Cardiac muscle cell (in vitro differentiated cells and primary cell): ENCODE measurements at places on chromosomes 1 and 21.

GRCh38 chr1:190277107-190277506 lies 200.6 kb downstream of the BRINP3 start:
- H3K27me3 ChIP-seq = no peaks in the 10 kb centered on the region
- H3K4me3 ChIP-seq = no peak overlapping the region

- no peaks in the 10 kb centered on the region for H3K36me3 ChIP-seq
- no peak overlapping the region for H3K27ac ChIP-seq
- no peaks in the 10 kb centered on the region for H3K27me3 ChIP-seq
- no peak overlapping the region for H3K4me3 ChIP-seq
- DNase-seq = no peak
- no peaks in the 10 kb centered on the region for H3K4me1 ChIP-seq
Observed at GRCh38 chr1:243680860-243681259, 169.2 kb downstream of the AKT3 start.

DNA sequence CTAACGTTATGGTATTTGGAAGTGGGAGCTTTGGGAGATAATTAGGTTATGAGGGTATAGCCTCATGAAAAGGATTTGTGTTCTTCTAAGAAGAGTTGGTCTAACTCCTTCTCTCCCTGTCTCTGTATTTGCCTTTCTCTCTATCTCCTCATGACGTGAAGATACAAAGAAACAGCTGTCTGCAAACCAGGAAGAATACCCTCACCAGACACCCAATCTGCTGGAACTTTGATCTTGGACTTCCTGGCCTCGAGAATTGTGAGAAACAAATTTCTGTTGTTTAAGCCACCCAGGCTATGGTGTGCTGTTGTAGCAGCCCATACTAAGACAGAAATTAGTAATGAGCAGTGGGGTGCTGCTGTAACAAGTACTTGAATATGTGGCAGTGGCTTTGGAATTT lies 16.1 kb downstream of the C1orf141 start:
- no peaks in the 10 kb centered on the region for H3K4me1 ChIP-seq
- H3K27me3 ChIP-seq = no peaks in the 10 kb centered on the region
- no peak overlapping the region for H3K4me3 ChIP-seq
- no peaks in the 10 kb centered on the region for H3K36me3 ChIP-seq
- no peak for DNase-seq
- H3K27ac ChIP-seq = no peak overlapping the region

- no peak overlapping the region for H3K4me3 ChIP-seq
- no peak for DNase-seq
- H3K27ac ChIP-seq = no peak overlapping the region
- H3K36me3 ChIP-seq = no peaks in the 10 kb centered on the region
Observed at GRCh38 chr1:212477680-212478466, 45.2 kb downstream of the NENF start.

- H3K4me1 ChIP-seq = no peaks in the 10 kb centered on the region
- no peak overlapping the region for H3K4me3 ChIP-seq
- H3K36me3 ChIP-seq = no peaks in the 10 kb centered on the region
- H3K27ac ChIP-seq = no peak overlapping the region
Observed at GRCh38 chr1:169495916-169496315, 10.2 kb upstream of the SLC19A2 start.

DNA sequence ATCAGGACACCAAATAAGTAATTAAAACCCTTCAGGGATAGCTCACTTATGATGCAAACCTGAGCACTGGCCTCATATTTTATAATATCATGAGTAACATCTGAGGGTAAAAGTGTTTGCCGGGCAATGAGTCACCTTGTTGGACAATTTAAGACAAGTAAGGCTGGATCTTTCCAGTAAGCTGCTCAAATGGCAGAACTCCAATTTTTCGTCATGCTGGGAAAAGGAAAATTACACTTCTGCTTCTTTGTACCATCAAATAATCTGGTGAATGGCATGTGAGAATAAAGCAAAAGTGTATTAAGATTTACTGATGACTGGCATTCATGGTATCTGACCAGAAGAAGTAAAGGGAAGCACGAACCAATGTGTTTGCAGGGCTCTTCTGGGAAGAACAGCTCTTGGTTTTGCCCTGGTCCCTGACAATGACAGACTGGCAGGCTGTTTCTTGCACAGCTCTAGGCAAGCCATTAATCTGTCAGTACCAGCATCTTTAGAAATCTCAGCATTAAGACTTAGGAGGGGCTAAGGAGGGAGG lies 392.2 kb downstream of the VAV3 start:
- peaks cover 6% of the 10 kb centered on the region for H3K4me1 ChIP-seq
- no peak overlapping the region for H3K27ac ChIP-seq
- H3K27me3 ChIP-seq = no peaks in the 10 kb centered on the region
- no peak overlapping the region for H3K4me3 ChIP-seq
- H3K36me3 ChIP-seq = no peaks in the 10 kb centered on the region
- no peak for DNase-seq

DNA sequence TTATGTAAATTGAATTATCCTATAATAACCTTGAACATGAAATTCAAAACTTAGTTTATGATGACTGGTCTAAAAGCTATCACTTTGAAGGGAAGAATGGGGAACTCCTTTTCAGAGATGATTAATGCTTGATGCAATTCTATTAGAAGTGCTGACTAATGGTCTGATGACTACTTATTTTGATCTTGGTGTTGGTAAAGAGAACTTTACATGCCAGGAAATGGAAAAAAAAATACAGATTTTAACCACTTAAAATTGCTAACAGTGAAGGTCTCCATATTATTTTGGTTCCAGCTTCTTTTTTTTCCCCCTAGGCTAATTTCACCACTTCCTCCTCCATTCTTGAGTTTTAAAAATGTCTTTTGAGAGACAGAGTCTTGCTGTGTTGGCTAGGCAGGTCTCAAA lies 22.9 kb downstream of the S1PR1 start:
- H3K27ac ChIP-seq = no peak overlapping the region
- no peak overlapping the region for H3K4me3 ChIP-seq
- no peaks in the 10 kb centered on the region for H3K36me3 ChIP-seq
- peak; percentile 81 for DNase-seq
- no peaks in the 10 kb centered on the region for H3K27me3 ChIP-seq
- H3K4me1 ChIP-seq = peaks cover 23% of the 10 kb centered on the region

DNA sequence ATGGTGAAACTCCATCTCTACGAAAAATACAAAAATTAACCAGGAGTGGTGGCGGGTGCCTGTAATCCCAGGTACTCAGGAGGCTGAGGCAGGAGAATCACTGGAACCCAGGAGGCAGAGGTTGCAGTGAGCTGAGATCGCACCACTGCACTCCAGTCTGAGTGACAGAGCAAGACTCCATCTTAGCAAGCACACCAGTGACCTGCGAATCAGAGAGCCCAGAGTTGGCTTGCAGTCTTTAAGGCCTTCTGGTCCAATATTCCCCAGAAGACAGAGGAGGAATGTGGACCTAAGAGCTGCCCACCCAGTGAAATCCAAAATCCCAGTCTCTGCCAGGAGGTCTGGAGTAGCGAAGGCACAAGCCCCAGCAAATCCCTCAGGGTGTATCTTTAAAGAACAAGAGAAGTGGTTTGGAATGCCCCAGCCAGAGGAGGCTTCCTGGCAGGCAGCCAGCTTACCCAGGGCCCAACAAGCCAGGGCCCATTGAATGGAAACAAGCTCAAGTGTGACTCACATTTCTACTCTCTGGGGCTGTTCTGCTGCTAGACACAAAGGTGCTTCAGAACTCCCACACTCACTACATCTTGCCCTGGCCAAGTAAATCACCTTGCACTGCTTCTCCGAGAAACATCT lies 23.9 kb downstream of the GPR161 start:
- peak overlapping the region; percentile 7 for H3K27ac ChIP-seq
- no peaks in the 10 kb centered on the region for H3K4me1 ChIP-seq
- H3K36me3 ChIP-seq = peaks cover 4% of the 10 kb centered on the region
- no peaks in the 10 kb centered on the region for H3K27me3 ChIP-seq

GRCh38 chr1:64834734-64835133 lies 89.9 kb downstream of the RAVER2 start:
- H3K27me3 ChIP-seq = no peaks in the 10 kb centered on the region
- peaks cover 17% of the 10 kb centered on the region for H3K36me3 ChIP-seq
- H3K4me3 ChIP-seq = no peak overlapping the region
- DNase-seq = peak; percentile 39
- peaks cover 15% of the 10 kb centered on the region for H3K4me1 ChIP-seq

DNA sequence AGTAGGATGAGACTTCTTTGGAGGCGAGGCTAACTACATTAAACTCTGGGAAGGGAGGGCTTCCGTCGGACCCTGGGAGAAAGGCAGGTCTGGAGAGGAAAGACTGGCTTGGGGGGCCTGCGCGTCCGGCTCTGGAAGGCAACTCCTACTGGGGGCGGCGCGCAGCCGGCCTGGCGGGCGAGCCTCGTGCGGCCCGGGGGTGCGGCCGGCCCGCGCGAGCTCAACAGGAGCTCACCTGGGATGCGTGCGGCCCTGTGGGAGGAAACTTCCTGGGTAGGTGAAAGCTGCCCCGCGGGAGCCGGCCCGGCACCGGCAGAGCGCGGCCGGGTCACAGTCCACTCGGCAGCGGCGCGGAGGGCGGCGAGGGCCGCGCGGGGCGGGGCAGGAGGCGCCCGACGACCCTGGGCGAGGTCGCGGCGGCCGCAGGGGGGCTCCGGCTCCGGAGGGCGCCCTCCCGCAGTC lies 449 bp downstream of the EPS15 start:
- no peaks in the 10 kb centered on the region for H3K27me3 ChIP-seq
- peak overlapping the region; percentile 97 for H3K4me3 ChIP-seq
- peak overlapping the region; percentile 95 for H3K27ac ChIP-seq
- DNase-seq = no peak
- no peaks in the 10 kb centered on the region for H3K36me3 ChIP-seq

DNA sequence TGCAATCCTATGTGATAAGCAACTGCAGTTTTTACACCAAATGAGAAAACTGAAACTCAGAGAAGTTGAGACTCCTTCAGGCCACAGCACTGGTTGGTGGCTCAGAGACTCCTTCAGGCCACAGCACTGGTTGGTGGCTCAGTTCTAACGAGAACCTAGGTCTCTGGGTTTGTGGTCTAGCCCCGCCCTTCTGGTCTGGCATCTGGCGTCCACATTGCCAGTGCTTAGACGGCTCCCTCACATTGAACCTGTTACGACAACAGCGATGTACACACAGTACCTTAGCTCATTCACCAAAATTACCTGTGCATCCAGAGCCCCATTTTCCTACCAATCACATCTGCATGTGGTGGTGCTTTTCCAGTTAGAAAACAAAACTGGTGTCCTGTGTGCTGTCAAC lies 66.1 kb downstream of the NID1 start:
- H3K36me3 ChIP-seq = no peaks in the 10 kb centered on the region
- H3K27ac ChIP-seq = no peak overlapping the region
- DNase-seq = no peak
- no peaks in the 10 kb centered on the region for H3K4me1 ChIP-seq
- H3K4me3 ChIP-seq = no peak overlapping the region
- no peaks in the 10 kb centered on the region for H3K27me3 ChIP-seq

GRCh38 chr1:212496682-212497081 lies 64.0 kb downstream of the NENF start:
- H3K36me3 ChIP-seq = no peaks in the 10 kb centered on the region
- no peak overlapping the region for H3K27ac ChIP-seq
- no peaks in the 10 kb centered on the region for H3K27me3 ChIP-seq
- no peak overlapping the region for H3K4me3 ChIP-seq
- peaks cover 17% of the 10 kb centered on the region for H3K4me1 ChIP-seq
- DNase-seq = no peak
